IPS DF 6.9 (cell line): ENCODE measurements at places on chromosomes 5 and 9.

- no peak for DNase-seq
Measured at GRCh38 chr9:8158574-8158973, 359.0 kb upstream of the DMAC1 start.

DNA sequence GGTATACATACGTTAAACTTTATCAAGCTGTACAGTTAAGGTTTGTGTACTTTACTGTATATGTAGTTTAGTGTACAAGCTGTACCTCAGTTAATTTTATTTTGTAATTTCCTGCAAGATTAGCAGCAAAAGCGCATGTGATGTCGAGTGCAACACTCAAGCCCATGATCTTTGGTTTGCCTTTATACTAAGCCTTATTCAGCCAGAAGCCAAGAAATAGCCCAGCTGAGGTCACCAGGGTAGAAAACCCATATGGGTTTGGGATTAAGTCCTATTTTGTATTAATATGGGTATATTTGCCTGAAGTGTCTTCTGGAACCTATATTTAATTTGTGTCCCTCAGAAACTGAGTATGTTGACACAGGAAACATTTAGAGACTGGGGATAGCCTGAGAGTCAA, 59.3 kb downstream of the ZFAND5 start:
- no peak for DNase-seq

GRCh38 chr5:60494144-60494543, 205.8 kb downstream of the DEPDC1B start:
- no peak for DNase-seq

DNA sequence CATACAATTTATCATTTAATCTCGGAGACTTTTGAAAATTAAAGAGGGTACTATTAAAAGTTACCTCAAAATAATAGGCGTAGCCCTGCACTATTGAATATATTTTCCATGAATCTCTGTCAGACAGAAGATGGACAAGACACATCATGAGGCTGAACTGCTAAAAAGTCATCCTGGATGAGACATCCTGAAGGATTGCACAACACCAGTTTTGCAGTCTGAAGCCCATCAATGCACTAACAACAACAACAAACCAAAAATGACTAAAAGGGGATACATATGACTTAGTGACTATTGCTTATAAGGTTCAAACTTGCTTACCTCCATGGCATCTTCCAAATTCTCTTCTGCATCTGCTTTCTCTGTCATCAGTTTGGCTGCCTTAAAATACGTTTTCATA, 15.7 kb downstream of the LMBRD2 start:
- no peak for DNase-seq

GRCh38 chr5:26645659-26646058, 392.7 kb downstream of the CDH9 start:
- no peak for DNase-seq

DNA sequence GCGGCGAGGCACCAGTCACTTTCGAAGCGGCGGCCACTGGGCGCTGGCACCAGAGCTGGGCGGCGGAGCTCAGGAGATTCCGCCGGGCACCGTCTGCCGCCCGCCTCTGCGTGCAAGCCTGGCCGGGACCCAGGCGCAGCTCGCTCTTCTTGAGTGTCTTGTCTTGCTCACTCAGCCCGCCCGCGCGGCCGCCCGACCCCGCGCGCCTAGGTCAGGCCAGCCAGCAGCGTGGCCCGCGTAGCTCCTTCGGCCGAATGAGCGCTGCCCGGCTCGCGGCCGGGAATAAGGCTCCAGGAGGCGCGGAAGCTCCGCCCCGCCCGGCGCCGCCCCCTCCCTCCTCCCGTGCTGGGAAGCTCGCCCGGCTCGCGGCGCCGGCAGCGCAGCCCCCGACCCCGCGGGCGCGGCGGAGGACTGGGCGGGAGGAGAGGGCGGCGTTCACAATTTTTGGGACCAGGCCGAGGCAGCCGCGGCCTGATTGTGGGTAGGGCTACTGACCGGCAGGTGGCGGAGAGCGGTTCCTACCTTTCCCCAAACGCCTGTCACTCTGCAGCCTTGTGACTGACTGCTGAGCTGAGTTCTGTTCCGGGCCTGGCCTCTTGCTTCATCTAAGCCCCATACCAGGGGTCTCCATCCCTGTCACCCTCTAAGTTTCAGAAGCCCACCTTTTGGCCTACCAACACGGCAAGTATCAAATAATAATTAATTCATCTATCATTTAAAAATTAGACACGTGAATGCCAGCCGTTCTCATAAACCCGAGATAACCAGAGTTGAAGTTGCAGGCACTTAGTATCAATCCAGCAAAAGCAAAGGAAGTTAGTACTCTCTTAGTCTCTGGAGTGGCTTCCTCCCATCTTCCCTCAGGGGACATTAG, at the start of gene HBEGF:
Gene HBEGF (minus strand): TSS at position 256 of the 874 bp plus-strand sequence. CDS start 275 bp downstream, outside the sequence.
- peak; percentile 75 for DNase-seq

GRCh38 chr9:124017051-124017928, 5.7 kb downstream of the LHX2 start:
- no peak for DNase-seq

DNA sequence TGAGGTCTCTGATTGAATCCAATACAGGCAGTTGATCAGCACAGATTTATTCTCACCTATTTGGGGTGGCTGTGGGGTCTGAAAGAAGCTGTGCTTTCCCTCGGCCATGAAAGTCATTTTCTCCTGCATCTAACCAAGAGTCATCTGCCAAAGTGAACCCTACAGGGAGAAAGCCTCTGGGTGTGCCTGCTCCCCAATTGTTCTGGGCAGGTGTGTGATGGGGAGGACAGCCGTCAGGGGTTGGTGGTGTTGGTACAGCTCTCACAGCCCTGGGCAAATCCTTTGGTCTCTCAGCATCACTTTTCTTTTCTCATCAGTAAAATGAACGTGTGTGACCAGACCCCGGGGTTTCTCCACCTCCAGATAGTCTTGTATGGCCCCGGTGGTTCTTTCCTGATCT, 2.5 kb downstream of the PHF2 start:
- DNase-seq: no peak

DNA sequence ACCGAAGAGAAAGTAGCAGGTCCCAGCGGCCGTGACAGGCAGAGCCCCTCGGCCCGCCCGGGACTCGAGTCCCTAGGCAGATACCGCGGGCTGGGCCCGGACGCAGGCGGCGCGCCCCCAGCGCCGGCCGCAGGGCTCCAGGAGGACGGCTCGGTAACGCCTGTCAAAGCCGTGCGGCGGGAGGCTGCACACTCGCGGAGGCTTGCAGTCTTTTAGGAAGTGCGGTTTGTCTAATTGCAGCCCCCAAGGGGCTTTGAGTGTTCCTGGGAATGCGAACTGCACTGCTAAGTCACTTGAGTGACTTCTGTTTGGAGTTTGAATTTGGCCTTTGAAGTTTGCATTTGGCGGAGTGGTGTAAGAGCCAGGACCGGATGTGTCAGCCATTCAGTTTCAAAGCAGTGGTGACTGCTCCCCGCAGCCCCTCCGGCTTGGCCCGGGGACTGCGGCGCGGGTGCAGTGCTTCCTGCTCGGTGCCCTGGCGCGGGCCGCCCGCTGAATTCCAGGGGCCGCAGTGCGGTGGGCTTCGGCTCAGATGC, 1.3 kb downstream of the MAP3K1 start:
- DNase-seq: no peak

DNA sequence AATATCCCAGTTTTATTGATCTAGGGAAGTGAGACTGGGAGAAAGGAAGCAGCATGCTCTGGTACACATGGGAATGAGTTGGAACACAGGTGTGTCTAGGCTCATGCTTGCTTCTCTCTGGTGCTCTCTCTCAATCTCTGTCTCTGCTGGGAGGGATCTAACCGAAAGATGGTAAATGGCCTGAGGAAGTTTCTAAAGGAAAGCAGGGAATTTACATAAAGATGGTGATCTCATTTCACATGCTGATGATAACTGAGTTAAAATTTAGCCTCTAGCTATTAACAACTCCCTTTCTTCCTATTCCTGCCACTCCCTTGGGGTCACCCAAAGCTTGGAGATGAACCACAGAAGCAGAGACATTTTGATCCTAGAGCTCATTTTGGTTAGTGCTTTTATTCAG, 436.2 kb downstream of the SH3GL2 start:
- DNase-seq: no peak

- no peak for DNase-seq
Measured at GRCh38 chr5:128208436-128208835, 124.9 kb downstream of the SLC12A2 start.

- DNase-seq: peak; percentile 60
Measured at GRCh38 chr5:115785381-115786065, 30.9 kb downstream of the CDO1 start.

GRCh38 chr5:142545650-142546322, 140.1 kb downstream of the FGF1 start:
- DNase-seq: no peak

DNA sequence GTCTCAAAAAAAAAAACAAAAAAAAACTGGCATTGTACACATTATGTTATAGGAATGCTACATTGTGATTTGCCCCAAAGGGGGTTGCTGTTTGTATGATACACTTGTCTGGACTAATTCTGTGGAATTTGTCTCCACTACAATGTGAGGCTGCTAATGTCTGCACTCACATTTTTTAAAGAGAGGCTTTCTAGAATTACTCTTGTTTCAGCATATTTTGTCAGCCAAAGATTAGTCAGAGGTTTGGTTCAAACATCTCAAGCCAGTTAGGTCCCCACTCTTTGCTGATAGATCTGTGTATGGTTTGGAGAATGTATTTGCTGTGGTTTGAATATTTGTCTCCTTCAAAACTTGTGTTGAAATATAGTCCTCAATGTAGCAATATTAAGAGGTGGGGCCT, 59.3 kb upstream of the ZNF169 start:
- no peak for DNase-seq

- DNase-seq: no peak
Measured at GRCh38 chr9:18666986-18667772, 193.2 kb downstream of the ADAMTSL1 start.

DNA sequence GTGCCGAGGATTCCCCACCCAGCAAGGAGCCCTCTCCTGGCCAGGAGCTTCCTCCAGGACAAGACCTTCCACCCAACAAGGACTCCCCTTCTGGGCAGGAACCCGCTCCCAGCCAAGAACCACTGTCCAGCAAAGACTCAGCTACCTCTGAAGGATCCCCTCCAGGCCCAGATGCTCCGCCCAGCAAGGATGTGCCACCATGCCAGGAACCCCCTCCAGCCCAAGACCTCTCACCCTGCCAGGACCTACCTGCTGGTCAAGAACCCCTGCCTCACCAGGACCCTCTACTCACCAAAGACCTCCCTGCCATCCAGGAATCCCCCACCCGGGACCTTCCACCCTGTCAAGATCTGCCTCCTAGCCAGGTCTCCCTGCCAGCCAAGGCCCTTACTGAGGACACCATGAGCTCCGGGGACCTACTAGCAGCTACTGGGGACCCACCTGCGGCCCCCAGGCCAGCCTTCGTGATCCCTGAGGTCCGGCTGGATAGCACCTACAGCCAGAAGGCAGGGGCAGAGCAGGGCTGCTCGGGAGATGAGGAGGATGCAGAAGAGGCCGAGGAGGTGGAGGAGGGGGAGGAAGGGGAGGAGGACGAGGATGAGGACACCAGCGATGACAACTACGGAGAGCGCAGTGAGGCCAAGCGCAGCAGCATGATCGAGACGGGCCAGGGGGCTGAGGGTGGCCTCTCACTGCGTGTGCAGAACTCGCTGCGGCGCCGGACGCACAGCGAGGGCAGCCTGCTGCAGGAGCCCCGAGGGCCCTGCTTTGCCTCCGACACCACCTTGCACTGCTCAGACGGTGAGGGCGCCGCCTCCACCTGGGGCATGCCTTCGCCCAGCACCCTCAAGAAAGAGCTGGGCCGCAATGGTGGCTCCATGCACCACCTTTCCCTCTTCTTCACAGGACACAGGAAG, 120.2 kb downstream of the RGS3 start:
- no peak for DNase-seq

- DNase-seq: no peak
Measured at GRCh38 chr9:15295761-15296405, 11.1 kb downstream of the TTC39B start.

GRCh38 chr5:446883-447263, 3.9 kb downstream of the EXOC3 start:
- no peak for DNase-seq

GRCh38 chr5:133821311-133821741, 147.1 kb downstream of the C5orf15 start:
- no peak for DNase-seq

DNA sequence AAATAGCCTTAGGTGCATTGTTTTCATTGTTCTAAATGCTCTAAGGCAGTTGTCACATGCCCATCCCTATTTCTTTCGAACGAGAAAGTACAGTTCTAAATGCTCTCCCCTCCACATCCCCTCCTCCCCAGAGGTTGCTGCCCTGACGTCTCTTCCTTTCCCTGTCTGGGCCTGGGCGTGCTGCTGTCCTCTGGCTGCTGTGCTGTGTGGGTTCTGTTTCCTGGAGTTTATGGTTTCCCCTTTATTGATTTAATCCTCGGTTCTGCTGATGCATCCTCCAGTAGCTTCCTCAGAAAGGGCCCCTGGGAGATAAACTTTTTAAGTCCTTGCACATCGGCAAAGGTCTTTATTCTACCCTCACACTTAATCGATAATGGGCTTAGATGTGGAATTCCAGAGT, 48.8 kb downstream of the MVB12B start:
- no peak for DNase-seq

DNA sequence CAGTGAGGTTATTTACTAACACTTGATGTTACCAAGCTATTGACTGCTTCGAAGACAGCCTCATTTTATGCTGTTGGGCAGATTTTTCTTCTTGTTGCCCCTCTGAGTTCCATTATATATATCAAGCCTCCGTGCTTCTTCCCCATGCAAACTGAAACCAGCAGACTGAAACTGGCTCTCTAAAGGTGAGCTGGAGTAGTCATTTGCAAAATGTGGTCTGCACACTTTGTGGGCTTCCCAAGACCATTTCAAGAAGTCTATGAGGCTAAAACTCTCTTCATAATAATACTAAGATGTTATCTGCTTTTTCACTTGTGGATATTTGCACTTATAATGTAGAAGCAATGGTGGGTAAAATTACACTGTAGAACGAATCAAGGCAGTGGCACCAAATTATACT, 13.9 kb downstream of the SLC36A1 start:
- DNase-seq: no peak

DNA sequence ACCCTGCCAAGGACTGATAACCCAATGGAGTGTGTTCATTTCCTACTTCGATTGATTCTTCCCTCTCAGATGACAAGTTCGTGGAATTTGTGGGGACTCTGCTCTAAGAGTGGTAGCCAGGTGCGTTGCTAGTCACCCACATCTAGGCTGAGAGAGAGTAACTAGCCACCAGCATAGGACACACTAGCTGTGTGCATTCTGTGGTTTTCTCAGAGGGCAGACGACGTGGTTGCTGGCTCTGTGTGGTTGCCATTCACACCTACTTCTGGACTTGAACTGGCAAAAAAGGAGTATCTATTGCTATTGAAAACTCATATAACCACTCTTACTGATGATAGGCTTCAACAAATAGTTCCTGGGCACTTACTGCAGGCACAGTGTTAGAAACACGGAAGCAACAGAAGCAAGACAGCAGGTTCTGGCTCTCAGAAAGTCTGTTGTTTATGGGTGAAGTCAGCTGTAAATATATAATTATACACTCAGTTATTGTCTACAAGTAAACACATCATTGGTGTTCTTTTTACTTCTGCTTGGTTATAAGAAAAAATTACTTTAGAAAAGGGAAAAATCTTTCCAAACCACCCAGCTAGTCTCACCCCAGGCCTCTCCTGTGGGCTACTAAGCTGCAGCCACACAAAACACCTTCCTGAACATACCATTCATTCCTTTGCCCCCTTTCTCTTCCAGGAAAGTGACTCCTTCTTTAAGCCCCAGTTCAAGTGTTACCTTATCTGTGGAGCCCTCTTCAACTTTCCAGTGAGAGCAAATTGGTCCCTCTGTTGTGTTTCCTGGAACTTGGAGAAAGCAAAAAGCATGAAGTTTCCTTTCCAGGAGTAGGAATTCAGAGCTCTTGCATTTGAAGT, 151.1 kb upstream of the HAPLN1 start:
- DNase-seq: no peak

- DNase-seq: no peak
Measured at GRCh38 chr5:32595118-32595517, 9.8 kb downstream of the SUB1 start.
